ENCODE measurements at places on chromosomes 2 and 18.

DNA sequence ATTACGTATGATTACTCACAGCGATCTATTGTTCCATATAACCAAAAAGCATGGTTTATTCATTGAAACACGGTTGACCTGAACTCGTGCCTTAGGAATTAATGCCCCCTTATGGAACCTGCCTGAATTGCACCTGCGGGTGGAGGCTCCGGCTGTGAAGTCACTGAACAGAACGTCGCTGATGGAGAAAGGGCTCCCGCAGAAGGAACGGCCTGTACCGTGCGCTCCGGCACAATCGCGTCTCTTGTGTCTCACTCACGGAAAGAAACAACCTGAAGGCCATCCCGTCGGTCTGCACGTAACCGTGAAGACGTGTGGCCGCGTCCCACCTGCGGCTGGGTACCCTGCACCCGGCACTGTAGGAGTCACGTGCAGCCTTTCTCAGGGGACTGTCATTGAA, 133.1 kb downstream of the NFATC1 start:
- peak; percentile 19 for DNase-seq

GRCh38 chr2:174765576-174765975, 1.3 kb upstream of the CHRNA1 start:
- DNase-seq: no peak

GRCh38 chr2:143261986-143262385, 132.8 kb downstream of the ARHGAP15 start:
- no peak for DNase-seq

DNA sequence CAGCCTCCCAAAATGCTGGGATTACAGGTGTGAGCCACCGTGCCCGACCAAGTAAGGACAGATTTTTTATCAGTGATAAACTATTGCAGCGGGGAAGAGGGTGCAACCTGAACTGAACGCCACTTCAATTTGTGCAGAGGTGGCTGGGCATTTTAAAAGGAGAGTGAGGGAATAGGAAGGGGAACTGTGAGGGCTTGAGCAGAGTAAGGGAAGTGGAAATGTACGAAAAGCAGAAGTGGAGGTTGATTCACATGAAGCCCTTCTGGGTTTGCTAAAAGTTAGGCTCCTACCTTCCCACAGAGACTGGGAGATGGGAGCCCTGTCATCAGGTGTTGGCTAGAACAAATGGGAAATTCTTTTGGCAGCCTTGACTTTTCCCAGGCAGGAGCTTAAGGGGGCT, 6.1 kb downstream of the STK11IP start:
- no peak for DNase-seq

GRCh38 chr2:219919506-219919905, 292.1 kb downstream of the SLC4A3 start:
- no peak for DNase-seq

GRCh38 chr2:241563571-241563980, 5.0 kb downstream of the BOK start:
- no peak for DNase-seq

- DNase-seq: no peak
Observed at GRCh38 chr2:189555232-189555631, 25.4 kb downstream of the SLC40A1 start.

GRCh38 chr2:236974148-236974547, 111.5 kb upstream of the COPS8 start:
- no peak for DNase-seq

- no peak for DNase-seq
Observed at GRCh38 chr2:169683425-169684134, 10.6 kb downstream of the CFAP210 start.

DNA sequence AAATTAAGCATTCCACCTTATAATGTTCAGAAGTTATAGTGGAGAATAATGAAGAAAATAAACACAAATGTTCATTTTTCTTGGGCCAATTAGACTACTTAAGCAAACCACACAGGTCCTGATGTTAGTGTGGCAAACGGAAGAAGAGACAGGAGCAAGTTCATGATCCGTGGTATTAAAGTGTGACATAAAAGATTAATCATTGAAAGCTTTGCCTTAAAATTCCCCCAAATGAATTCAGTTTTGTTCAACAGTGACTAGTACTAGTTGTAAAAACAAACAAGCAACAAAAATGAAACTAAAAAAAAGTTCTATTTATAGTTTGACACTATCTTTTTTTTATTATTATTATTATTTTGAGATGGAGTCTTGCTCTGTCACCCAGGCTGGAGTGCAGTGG, 73.7 kb downstream of the RFTN2 start:
- no peak for DNase-seq

DNA sequence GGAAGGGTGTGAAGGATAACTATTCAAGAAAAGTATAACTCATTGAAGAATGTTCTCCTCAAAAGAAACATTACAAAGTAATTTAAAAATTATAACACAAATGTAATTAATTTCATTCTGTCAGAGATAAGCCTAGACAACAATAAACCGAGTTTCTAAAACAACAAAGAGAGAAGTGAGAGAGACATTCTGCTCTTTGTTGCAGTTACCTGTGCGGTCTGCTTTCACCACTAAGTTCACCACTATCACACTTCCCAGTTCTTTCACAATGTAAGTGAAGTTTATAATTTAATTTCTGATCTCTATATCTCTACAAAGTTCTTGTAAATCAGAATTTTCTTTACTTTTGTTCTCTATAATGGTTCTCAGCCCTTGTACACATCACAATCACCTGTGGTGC, 76.3 kb upstream of the FRZB start:
- no peak for DNase-seq

GRCh38 chr2:233501198-233502076, 65.1 kb downstream of the USP40 start:
- DNase-seq: no peak

DNA sequence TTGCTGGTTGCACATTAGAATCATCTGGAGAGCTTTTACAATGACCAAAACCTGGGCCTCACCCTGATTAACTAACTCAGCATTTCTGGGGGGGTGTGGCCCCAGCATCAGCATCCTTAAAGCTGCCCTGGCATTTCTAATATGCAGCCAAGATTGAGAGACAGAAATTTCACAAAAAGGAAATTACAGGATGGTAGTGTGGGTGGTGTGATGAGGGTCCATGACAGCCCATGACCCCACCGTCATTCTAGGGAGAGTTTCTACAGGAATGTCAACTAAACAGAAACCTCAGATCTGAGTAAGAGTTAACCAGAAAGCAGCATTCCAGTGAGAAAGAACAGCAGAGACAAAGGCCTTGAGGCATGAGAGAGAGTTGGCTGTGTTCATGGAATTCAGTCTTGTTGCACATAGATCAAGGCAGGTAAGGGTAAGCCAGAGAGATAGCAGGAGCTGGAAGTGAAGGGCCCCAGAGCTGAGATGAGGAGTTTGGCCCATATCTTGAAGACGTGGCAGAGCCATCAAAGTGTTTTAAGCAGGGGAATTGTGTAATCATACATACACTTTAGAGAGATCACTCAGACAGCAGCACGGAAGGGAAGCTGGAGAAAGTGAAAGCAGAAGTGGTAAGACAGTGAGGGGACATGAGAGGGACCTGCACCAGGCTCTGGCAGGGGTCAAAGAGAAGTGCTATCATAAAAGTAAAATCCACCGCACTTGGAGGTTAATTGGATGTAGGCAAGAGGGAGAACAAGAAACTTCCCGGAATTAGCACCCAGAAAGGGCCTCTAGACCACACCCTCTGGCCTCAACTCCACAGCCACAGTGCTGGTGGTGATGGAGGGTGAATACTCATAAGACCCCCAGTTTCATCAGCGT, 7.8 kb upstream of the TRABD2A start:
- no peak for DNase-seq

- DNase-seq: peak; percentile 34
Observed at GRCh38 chr2:11698009-11698922, 28.3 kb upstream of the NTSR2 start.

DNA sequence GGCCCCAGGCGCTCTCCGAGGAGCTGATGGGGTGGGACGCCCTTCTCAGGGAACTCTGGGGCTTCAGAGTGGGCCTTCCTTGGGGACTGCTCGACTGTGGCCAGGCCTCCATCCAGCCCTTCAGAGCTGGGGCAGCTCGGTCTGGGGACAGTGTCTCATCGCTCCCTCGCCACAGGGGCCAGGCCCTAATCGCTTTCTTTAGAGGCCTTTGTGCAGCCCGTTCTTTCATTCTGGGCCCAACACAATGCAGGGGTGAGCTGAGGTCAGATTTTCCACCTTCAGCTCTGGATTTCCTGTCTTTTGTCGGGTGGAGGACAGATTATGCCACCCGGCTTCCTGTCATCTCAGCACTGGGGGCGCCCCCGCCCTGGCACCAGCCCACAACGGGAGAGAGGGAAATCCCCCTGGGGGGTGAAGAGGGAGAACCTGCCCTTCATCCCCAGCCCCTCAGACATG, 25.2 kb downstream of the MYCN start:
- no peak for DNase-seq

DNA sequence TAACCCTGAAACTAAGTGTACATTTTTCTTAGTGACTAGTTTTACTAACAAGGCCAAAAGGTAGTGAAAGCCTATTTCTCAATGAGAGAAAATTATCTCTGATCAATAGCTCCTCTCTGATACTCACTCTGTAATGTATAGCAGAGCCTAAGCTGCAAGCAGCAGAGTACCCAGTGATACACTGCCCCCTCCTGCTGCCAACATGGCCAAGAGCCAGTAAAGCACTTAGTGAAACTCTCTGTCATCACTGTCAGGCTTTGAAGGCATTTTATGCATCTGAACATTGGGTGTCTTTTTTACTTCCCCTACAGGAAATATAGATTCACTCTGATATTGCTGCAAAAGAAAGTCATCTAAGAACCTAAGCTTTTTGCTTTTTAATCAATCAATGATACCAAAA, 784.1 kb upstream of the CDH7 start:
- peak; percentile 23 for DNase-seq

- DNase-seq: no peak
Observed at GRCh38 chr2:774436-774835, 97.2 kb upstream of the TMEM18 start.

GRCh38 chr2:12432985-12433625, 283.6 kb upstream of the TRIB2 start:
- no peak for DNase-seq

DNA sequence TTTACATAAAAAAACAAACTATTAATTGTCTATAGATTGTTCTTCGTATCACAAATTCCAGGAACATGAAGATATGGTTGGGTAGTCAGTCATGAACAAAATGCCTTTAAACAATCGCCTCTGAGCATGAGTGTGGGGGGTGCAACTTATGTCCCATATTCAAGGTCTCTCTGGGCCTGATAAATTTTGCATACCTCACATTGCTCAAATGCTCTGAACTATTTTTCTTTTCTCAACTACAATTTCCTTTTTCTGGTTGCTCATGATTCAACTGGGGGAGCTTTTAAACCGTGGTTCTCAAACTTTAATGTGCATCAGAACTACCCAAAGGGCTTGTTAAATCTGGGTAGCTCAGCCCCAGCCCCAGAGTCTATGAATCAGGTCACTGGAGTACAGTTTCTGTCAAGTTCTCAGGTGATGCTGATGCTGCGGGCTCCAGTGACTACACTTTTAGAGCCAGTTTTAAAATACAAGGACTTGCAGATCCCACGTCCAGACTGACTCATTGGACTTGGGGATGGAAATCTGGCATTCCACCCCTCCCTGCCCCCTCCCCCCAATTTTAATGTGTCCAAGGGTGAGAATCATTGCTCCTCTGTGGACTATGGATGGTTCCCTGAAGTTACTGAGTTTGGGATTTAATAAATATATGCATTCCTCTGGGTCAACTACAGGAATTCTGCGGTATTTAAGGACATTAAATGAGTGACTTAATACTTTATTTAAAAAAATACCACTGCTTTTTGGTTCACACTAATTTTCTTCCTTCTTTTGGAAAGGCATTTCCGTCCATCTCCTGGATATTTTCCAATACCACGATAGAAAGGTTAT, 1.5 kb upstream of the GPD2 start:
- no peak for DNase-seq

- DNase-seq: no peak
Observed at GRCh38 chr2:68231061-68231372, 21.3 kb downstream of the PPP3R1 start.
